Smooth muscle cell of the brain vasculature (primary cell): ENCODE measurements at places on chromosomes 11 and 22.
A peak's percentile ranks its signal among the peaks of the same experiment; 100 is the strongest.

- no peak for DNase-seq
These were observed 51.6 kb upstream of the LINC01488 start for GRCh38 chr11:69429716-69430491.

GRCh38 chr11:71304045-71304444 is 51.7 kb upstream of the SHANK2 start:
- DNase-seq: no peak

DNA sequence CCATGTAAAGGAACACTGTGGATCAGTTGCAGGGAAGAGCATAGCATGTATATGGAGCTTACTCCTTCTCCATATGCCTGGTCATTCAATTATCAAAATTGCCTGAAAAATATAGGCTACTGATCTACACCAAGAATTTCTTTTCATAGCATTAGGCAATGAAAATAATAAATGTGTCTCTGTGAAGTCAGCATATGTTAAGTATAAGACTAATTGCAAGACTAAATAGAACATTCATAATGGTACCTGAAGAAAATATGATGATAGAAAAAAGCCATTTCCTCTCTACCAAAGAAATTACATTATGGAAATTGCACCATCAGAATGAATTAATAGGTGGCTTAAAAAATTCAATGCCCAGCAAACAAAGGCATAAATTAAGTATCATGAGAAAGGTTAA is 584.7 kb downstream of the NELL1 start:
- no peak for DNase-seq

- DNase-seq: no peak
These were observed 38.3 kb downstream of the IRAG1 start for GRCh38 chr11:10655227-10655626.

- DNase-seq: peak; percentile 54
These were observed 120.4 kb downstream of the CCDC34 start for GRCh38 chr11:27242591-27242990.

- no peak for DNase-seq
These were observed 8.0 kb upstream of the PDGFB start for GRCh38 chr22:39252461-39253434.

DNA sequence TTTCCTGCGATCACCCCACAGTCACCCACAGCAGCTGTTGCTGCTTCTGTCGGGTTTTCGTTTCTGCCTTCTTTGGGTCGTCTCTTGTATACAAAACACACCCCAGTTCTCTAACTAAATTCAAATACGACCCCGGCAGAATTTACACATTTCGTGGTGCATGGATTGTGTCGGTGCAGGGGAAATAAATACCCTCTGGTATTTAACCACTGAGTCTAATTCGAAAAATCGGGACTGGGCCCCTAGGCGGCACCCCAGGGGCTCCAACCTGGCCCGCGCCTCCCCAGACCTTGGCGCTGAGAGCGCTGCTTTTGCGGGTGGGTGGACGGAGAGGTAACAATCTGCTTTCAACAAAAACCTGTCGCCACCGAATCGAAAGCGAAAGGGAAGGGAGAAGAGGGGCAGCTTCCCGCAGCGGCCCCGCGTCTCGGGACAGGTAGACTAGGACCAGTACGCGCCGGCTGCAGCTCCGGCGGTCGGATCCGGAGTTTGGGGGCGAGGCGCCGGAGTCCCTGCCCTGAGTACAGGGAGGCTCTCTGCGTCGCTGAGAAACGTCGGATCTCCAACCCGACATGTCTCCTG is 4.4 kb downstream of the ALX4 start:
- DNase-seq: no peak
